ENCODE measurements at places on chromosomes 6 and 20.
A peak's percentile ranks its signal among the peaks of the same experiment; 100 is the strongest.

DNA sequence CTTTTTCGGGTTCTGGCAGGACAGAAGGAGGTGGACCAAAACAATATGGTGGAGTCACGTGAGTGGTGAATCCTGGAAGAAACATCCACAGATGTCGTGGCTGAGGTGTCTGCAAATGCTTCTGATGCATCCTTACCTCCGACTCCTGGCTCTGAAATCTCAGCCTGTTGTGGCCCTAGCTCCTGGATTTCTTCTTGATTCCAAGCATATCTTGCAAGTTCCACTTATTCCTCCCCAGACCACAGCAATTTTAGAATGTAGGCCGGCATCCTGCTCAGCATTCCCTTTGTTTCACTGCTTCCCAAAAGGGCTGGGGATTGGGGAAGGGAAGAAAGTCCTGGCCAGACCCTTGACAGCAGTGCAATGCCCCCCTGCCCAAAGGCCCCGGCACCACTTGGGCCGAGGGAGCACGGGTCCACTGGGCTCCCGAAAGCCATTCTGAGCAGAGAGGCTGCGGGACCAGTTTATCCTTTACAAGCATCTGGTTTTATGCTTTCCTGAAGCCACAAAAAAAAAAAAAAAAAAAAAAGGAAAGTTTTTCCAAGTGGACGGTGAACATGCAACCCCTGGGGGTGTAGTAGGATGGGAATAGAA lies 200.9 kb upstream of the RNF24 start:
- DNase-seq: peak; percentile 75

- DNase-seq: no peak
Observed at GRCh38 chr6:27141529-27142015, 105.9 kb upstream of the PRSS16 start.

DNA sequence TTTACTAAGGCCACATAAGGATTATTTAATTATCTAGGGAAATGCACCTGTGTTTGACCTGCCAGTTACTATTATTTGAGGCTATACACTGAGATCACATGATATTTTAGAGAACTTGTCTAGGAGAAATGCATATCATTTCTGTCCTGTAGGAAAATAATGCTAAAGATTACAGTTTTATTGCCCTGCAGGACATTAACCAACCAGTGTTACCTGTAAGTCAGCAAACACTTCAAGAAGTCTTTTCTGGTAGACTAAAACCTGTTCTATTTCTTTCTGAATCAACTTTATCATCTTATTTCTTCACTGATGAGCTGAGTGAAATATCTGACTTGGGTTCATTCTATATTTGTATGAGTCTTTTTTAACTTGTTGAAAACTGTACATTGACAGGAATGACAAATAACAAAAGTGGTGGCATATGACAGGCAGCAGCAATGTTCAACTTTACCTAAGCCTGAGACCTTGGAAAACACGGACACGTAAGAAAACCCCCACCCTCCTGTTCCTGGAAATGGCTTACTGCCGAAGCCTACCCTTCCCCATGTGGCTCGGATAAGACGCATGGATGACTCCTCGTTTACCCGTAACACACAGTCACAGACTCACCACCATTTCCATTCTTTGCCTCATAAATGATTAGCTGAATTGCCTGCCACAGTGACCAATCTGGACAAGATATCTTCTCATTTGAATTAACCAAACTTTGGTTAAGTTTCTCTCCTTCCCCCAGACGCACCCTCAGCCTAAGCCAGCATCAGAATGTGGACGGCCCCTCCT lies 118.0 kb upstream of the CD93 start:
- no peak for DNase-seq

DNA sequence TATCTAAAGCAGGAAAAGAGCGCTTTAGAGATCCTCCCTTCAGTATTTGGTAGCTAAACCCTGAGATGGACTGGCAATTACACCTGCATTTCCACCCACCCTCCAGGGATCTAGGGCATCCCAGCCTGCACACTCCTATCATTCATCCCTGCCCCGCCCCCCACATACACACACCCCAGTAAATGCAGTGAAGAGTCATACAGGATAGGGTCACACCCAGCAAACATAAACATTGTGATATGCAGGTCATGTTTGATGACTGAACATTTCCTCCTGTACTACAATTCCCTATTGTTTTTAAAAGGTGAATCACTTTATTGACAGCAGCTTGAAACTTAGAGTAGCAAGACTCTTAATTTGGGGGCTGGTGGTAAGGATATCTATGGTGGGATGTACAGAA lies 112.9 kb downstream of the FOXO3 start:
- no peak for DNase-seq

- no peak for DNase-seq
Observed at GRCh38 chr6:100509101-100509500, 44.4 kb upstream of the SIM1 start.

DNA sequence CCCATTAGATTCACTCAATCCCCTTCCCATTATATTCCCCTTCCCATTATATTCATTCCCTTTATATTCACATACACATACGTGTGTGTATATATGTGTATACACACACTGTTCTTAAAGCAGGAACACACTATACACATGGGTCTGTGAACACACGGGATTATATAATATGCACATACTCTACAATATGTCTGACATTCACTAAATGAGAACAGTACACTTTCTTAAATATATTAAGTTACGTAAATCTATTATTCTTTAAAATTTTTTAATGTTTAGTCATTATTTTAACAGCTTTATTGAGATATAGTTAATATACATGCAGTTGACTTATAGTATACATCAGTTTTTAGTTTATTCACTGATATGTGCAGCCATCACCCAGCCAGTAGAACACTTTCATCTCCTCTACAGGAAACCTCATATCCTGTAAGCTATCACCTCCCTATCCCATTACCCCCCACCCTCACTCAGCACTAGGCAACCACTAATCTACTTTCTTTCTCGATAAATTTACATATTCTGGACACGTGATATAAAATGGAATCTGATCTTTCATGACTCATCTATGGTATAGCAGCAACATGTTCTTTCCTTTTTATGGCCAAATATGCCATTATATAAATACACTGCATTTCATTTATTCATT lies 13.9 kb upstream of the SUMO4 start:
- DNase-seq: no peak

GRCh38 chr6:38160831-38161230 lies 341.3 kb downstream of the ZFAND3 start:
- no peak for DNase-seq

- DNase-seq: no peak
Observed at GRCh38 chr6:131828080-131828479, 20.3 kb downstream of the ENPP1 start.

DNA sequence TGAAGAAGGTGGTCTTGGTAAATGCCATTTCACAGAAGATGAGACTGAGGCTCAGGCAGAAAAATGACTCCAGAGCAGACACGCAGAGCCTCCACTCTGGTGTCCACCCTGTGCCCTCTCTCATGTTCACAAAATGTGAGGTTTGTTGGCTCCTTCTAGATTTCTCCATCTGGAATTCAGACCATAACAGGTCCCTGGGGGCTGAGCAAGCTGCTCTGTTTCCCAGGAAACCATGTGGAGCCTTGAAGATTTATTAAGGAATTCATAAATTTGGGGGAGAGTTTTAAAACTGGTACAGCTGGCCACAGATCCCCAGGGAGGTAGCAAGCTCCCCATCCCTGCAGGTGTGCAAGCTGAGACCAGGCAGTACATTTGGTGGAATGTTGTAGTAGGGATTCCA lies 38.8 kb upstream of the SIRPA start:
- DNase-seq: no peak

DNA sequence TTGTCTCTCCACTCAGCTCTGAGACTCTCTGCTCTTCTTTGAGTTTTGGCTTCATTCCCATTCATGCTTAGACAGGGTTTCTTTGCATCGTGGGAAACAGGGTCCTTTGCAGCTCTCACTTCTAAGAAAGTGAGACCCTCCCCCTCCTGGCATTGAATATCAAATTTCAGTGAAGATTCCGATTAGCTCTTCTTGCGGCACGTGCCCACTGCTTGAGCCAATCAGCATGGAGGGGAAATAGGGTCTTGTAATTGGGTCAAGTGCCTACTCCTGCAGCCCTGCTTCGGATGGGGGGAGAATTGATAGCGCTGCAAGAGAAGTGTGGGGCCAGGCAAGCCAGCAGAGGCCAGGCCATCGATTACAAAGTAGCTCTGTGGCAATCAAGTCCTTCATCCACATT lies 69.6 kb downstream of the TFAP2C start:
- no peak for DNase-seq

- DNase-seq: no peak
Observed at GRCh38 chr6:22149501-22150367, 147.1 kb downstream of the PRL start.

- no peak for DNase-seq
Observed at GRCh38 chr6:110323258-110323657, 34.9 kb downstream of the METTL24 start.

DNA sequence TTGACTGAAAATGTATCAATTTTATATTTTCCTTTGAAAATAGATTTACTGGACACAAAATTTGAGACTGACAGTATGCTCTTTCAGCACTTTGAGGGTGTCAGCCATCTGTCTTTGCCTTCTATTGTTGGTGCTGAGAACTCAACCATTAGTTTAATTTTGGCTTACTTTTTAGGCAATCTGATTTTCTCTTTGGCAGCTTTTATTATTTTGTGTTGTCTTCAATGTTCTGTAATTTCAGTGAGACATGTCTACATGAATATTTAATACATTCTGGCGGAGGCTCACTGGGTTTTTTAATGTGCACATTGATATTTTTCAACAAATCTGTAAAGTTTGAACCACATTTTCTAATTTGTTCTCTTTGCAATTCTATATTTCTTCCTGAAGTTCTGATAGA lies 648.6 kb downstream of the C6orf118 start:
- no peak for DNase-seq

GRCh38 chr20:38354227-38354626 lies 7.9 kb downstream of the LBP start:
- DNase-seq: no peak

DNA sequence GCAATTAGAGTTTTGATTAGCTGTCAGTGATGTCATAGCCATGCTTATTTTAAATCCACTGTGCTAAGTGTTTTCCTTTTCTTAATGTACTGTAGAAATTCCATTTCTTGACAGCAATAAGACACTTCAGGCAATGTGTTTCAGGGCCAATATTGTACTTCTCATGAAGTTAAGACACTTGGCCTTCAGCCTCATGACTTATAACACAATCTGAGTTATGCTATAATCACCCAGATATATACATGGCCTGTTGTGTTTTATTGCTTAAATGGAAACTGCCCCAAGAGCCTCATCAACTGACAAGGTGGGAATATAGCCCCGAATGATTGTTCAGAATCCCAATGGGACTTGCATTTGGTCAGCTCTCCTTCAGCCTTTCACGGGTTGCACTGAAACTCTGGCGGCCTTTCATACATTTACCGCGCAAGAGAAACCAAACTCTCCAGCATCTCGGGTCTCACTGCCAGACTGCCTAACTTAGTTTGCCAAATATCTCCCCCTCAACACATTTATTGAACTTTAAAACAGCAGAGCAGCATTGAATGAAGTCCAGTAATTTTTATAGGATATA lies 44.2 kb upstream of the TBX18 start:
- no peak for DNase-seq

GRCh38 chr6:141610741-141611140 lies 522.0 kb upstream of the GJE1 start:
- DNase-seq: no peak

DNA sequence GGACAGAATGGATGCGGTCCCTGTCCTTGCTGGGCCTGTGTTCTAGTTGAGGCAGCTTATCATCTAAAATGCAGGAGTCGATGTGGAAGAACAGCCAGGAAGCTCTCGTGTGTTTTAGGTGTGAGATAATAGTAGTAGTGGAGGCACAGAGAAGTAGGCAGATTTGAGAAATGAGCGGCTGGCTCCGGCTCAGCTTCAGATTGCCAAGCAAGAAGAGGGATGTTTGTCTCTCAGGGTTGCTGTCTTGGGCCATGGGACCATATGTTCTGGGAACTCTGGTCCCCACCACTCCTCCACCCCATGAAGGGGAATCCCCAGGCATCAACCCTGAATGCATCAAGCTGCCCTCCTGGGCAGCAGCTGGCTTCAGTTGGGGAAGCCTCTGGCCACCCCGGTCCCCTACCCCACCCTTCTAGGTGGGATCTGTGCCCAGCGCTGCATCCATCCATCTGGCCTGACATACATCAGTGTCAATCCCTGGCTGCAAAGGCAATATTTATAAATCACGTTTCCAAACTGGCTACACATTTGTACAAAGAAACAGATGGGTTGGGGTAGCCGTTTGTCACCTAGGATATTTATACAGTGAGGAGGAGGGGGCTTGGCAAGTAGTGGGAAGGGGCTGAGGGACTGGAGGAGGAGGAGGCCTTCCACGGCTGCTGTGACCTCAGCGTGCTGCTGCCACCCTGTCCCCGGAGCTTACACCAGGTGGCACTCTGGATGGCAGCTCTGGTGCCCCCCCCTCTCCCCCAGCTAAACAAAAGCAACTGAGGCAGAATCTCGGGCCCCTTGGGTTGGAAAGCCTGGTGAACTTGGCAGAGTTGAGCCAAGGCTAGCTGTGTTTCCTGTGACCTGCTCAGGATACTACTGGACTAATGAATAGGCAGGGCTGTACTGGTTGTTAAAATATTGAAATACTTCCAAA lies 64.4 kb downstream of the CD40 start:
- no peak for DNase-seq

DNA sequence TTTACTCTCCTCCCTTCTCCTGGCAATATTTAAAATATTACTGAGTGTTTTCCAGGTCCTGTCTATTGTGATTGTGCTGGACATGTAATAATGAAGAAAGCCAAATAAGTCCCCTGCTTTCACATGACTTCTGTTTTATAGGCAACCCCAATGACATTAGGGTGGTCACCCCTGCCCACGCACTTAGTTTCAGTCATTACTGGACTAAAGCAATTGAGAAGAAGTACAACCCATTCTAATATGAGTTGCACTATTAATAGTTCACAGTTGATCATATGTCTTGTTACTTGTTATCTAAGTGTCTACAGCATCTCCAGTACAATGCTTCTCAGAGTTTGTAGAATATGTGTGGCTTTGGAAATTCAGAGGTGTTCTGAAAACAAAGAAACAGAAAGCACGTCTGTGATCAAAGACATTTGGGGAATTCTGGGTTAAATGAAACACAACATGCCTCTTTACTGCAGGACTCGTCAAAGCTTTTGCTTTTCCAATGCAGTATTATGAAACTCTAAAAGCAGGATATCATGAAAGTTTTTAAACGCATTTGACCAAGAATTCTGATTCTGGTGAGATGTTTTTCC lies 789.5 kb downstream of the DHX35 start:
- no peak for DNase-seq

- no peak for DNase-seq
Observed at GRCh38 chr6:167711211-167711610, 115.5 kb upstream of the AFDN start.

- no peak for DNase-seq
Observed at GRCh38 chr6:36961441-36962435, 7.2 kb downstream of the PI16 start.

DNA sequence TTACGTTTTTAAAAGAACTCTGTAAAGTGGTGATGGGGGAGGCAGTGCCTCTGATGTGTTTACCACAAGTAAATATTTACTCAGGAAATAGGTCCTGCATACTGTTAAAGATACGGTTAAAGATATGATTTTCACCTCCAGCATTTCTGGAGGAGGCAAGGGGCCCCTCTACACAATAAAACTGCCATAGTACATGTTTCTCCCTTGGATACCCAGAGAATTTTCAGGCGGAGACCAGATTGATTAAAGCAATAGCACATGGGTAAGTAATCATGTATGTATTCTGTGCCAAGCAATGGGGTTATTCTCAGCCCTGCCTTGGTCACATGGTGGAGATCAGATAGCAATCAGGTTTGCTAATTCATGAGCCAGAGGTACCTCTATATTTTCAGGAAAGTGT lies 9.6 kb downstream of the RIPOR2 start:
- DNase-seq: no peak

- DNase-seq: no peak
Observed at GRCh38 chr6:102517506-102517905, 1124.0 kb downstream of the GRIK2 start.
